ENCODE measurements at places on chromosomes 5 and 9. TPM values are rescaled to one million over a fixed set of nuclear protein-coding genes. Genes with fewer than 3 reads are reported as not detected.

GRCh38 chr9:131126059-131126426, 657 bp downstream of the NUP214 start:
- DNase-seq: no peak

GRCh38 chr5:135091286-135091685, 57.3 kb upstream of the PITX1 start:
- DNase-seq: no peak

- DNase-seq: no peak
These were observed 10.4 kb downstream of the SHB start for GRCh38 chr9:38058452-38059232.

GRCh38 chr9:106976772-106977171, 113.8 kb downstream of the ZNF462 start:
- DNase-seq: no peak

- DNase-seq: no peak
These were observed 24.8 kb downstream of the DAB2IP start for GRCh38 chr9:121675969-121676822.

DNA sequence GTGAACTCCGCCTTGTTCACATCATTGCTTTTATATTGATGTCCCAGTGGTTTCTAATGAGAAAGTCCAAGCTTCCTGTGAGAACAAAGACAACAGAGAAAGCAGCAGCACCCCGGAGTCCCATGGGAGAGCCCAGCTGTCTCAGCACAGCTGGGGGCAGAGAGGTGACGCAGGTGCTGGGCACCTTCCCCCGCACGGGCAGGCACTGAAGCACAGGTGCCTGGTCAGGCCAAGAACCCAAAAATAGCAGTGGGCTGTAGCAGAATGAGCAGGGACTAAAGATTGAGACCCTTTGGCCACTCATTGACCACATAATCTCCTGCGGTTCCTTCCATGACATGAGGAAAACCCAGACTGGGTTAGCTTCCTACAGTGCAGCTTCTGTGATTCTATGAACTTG, 18.8 kb downstream of the SRD5A1 start:
- no peak for DNase-seq

GRCh38 chr5:1291611-1292080, 3.2 kb downstream of the TERT start:
- no peak for DNase-seq

DNA sequence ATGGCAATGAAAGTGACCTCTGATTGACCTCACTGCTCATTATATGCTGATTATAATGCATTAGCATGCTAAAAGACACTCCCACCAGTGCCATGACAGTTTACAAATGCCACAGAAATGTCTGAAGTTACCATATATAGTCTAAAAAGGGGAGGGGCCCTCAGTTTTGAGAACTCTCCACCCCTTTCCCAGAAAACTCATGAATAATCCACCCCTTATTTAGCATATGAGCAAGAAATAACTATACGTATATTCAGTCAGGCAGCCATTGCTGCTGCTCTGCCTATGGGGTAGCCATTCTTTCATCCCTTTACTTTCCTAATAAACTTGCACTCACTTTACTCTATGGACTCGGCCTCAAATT, 163.1 kb downstream of the ESM1 start:
- DNase-seq: no peak

DNA sequence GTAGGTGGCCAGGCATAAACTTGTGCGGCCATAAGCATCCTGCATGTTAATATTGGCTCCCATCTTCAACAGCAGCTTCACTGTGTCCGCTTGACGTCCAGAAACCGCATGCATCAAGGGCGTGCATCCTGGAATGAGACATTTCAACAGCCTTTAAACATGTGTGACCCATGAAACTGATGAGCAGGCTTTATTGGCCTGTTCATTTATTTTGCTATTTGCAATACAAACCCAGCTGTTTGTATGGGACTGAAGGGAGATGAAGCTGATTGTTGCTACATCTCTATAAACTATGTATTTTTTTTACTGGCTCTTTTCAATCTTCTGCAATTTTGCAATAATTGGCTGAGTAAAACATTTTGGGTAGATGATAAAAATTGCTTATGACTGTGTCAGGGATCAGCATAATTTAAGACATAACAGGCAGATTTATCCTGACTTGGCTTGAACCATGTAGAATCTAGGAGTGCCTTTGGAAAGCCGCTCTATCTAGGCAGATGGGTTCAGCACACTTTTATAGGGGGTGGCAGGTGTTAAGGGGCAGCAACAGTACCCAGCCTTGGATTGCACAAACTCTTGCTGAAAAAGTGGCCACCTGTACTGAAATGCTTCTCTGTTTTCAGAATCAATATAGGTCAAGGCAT, 56.9 kb downstream of the ANKRD55 start:
- no peak for DNase-seq

DNA sequence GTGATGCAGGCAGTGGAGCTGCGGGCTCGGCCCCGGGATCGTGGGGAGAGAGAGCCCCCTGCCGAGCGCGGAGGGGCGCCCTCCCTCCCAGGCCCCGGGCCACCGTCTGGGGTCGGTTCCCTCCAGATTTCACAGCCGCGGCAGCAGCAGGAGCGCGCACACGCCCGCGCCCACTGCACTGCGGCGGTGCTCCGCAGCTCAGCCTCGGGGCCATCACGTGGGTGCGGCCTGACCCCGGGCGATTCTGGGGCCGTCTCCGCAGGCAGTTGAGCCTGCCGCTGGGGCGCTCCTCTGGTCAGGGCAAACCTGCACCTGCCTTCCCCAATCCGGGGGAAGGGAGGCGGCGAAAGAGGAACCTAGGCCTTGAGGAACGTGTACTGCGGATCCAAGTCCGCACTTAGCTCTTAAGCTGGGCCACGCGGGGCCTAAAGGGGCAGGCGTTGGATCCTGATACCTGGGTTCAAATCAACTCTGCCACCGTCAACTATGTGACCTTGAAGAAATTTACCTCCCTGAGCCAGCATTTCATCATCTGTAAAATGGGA, 9.4 kb upstream of the DELE1 start:
- DNase-seq: no peak

POLE3 gene
- total RNA-seq: 83.4 TPM

FGF1 gene
- 9.7 TPM for total RNA-seq

SOX30 gene
- total RNA-seq: not detected

CCL21 gene
- total RNA-seq: not detected
